EL (cell line): ENCODE measurements at places on chromosomes 5 and 9.

DNA sequence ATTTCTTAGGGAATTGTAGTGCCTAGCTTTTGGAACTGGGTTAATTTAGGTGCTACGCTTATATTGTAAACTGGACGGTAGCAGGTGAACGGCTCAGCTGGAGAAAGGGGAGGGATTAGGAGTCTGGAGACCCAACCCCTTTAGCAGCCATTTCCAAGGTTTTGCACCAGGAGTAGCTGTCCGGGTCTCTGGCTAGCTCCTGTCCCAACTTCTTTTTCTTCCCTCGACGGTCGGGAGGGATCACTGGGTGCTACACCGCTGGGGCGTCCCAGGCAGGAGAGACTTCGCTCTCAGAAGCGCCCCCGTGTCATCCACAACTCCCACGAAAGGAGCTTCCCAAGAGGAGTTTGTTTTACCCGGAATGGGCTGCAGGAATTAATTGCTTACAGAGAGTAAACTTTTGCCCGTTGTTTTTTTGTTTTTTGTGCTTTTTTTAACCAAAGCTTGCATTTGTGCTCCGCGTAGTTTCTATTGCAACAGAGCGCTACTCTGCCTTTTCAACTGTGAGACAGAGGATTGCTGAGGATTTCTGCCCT is 1640.9 kb upstream of the C9orf72 start:
- no peak for DNase-seq

DNA sequence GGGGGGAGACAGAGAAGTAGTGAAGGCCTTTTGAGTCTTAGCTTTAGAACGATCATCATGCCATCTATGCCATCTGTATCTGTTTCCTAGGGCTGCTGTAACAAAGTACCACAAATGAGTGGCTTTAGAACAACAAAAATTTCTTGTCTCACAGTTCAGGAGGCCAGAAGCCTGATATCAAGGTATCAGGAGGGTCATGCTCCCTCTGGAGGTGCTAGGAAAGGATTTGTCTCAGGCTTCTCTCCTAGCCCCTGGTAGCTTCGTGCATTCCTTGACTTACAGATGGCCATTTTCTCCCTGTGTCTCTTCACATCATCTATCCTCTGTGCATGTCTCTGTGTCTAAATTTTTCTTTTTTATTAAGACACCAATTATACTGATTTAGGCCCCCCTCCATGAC is 5.2 kb downstream of the CARD6 start:
- no peak for DNase-seq

DNA sequence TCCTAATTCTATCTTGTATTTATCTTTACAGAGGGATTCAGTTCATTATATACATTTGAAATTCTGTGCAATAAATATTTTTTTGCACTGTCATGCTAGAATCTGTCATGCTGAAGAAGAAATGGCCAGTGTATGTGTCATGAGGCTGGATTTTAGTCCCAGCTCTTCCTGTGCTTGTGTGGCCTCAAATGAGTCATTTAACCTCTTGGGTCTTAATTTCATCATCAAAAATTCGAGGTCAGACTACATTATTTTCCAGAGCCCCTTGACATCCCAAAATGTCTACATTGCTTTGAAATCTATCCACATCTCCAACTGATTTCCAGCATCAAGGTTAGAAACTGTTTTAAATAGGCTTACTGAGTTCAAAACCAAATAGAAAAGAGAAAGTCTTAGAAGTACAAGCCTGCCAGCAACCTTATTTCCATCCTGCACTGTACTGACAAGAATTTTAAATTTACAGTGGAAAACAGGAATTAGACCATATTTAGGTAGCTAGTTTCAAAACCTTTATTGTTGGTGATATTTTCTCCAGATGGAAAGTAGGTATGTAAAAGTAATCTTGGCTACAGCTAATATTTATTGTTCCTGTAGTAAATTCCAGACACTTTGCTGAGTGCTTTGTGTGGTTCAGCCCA is 96.7 kb upstream of the MAMDC2 start:
- DNase-seq = peak; percentile 93

DNA sequence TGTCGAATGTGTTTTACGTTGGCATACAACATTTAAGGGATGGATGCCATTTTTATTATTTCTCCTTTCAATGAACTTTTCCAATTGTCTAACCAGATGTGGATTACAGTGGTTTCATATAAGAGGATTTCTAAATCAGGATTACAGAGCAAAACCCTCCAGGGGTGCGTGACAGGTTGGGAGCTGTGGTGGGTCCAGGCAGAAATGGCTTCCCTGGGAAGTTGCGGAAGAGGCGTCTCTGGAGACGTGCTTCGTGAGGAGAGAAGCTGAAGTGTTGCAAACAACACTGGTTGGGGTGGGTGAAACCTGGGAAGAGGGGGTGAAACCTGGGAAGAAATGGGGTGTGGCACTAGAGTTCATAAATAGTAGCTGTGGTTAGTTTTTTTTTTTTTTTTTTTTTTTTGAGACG is 4.5 kb upstream of the RPL26L1 start:
- DNase-seq = no peak

- no peak for DNase-seq
Observed at GRCh38 chr5:141041427-141041785, 9.8 kb upstream of the PCDHB1 start.

- DNase-seq = peak; percentile 20
Observed at GRCh38 chr5:151743530-151743929, 14.9 kb downstream of the ATOX1 start.

GRCh38 chr5:21236971-21237427 is 1249.0 kb upstream of the CDH18 start:
- DNase-seq = no peak

DNA sequence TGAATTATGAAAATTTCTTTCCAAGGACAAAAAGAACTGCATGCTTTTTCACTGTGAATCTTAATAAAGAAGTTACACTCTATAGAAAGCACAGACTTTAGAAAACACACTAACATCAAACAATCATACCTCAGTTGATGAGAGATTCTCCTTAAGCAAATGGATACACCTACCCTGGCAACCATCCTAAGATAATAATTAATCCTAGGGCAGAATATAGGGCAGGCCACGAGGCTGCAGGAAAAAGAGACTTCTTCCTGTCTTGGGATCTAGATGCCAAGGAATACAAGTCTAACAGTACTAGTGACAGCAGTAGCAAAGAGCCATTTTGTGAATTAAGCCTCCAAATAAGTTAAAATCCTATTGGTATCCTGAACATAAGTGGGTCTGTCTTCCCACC is 395.4 kb downstream of the EFNA5 start:
- DNase-seq = no peak

GRCh38 chr9:34647651-34648050 is 1.2 kb downstream of the GALT start:
- no peak for DNase-seq

- DNase-seq = no peak
Observed at GRCh38 chr9:9498846-9499245, 1114.0 kb downstream of the PTPRD start.

- DNase-seq = no peak
Observed at GRCh38 chr9:18487611-18488010, 13.7 kb downstream of the ADAMTSL1 start.

DNA sequence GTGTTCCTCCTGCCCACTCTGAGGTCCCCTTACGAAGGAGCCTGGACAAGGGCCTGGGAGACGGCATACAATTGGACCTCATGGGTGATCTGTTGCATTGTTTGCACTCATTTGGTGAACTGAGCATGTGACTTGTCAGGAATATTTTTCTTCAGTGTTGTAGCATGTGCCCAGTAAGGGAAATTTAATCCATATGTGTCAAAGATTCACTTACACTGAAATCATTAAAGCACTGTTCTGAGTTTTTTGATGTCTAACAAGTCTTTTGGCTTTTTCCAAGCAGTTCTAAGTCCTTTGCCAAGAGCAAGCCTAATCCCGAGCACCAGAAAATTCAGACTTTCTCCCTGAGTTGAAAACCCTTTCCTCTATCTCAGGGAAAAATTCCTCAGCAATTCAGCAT is 61.6 kb upstream of the RPS23 start:
- DNase-seq = no peak

DNA sequence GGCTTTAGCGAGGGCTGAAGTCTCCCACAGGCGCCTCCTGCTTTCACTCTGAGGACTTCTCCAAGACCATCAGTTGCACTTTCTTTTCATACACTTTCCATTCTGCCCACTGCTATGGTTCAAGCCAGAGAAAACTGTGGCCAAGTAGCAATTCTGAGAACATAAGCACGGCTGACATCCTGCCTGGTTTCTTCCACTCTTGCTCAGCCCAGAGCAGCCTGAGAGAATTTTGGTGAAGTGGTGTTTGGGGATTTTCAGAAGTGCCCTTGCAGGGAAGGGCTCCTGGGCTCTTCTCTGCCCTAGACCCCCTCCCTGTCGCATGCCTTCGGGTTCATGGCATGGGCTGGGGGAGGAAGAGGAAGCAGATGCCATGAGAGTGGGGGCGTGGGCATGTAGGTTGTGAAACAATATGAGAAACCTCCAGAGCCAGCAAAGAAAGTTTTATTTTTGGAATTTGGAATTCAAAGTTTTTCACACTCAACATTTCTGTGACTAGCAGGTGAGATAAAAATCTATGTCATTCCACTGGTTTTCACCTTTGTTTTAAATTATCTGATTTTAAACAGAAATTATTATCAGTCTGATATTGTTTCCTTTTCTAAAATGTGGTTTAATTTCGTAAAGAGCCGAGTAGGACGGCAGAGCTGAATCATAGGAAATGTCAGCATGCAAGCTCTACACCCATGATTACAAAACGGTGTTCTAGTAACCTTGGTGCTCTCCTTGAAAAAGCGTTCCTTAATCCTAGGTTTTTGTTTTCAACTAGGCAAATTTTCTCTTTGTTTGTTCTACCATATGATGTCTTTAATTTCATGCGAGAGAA is 27.8 kb upstream of the TNFSF8 start:
- DNase-seq = no peak

DNA sequence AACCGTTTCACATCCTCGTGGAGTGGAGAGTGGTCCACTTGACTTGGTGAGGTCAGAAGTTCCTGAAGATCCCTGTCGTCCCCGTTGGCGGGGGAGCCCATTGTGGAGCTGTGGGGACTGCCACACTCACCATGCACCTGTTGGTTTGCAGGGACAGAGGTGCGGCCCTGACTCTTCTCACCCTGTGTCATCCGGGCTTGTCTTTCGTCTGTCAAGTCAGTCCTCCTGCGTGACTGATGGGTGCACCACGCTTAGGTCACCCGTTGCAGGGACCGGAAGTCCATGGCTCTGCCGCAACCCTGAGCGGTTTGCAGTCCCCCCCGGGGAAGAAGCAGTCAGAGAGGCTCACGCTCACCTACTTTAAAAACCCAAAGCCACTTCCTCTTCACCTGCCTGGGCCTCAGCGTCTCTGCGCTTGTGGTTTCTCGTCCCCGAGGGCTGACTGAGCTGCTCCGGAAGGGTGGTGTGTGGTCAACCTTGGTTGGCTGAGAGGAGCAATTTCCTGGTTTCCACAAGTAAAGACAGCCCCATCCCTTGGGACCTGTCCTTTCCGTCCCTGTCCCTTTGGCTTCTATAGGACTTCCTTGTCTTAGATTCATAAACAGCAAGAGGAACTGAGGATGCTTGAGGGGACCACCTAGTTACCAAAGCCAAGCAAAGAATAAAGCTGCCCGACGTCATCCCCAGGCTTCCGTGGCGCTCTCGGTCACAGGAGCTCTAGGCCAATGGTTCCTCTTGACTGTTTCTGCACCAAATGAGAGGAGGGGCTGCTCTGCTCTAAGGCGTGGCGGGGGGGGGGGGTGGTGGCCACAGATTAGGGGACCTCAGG is 53.2 kb downstream of the USP20 start:
- no peak for DNase-seq

- DNase-seq = peak; percentile 82
Observed at GRCh38 chr5:177300236-177300880, 3.2 kb downstream of the RAB24 start.

- DNase-seq = no peak
Observed at GRCh38 chr9:14140096-14140697, 173.7 kb downstream of the NFIB start.

DNA sequence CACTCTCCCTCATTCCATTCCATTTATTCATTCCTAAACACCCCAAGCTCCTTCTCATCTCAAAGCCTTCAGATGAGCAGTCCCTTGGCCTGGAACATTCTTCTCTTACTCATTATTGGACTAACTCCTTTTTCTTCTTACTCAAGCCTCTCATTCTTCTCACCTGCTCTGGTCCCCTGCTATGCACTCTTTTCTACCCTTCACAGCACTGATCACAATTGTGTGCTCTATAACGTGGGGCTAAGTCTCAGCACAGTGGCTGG is 212.4 kb downstream of the MAPKAP1 start:
- peak; percentile 77 for DNase-seq

GRCh38 chr5:107857785-107858184 is 187.0 kb upstream of the EFNA5 start:
- DNase-seq = no peak

- no peak for DNase-seq
Observed at GRCh38 chr5:11683666-11684065, 220.6 kb downstream of the CTNND2 start.

- no peak for DNase-seq
Observed at GRCh38 chr5:12354686-12355085, 450.4 kb upstream of the CTNND2 start.

DNA sequence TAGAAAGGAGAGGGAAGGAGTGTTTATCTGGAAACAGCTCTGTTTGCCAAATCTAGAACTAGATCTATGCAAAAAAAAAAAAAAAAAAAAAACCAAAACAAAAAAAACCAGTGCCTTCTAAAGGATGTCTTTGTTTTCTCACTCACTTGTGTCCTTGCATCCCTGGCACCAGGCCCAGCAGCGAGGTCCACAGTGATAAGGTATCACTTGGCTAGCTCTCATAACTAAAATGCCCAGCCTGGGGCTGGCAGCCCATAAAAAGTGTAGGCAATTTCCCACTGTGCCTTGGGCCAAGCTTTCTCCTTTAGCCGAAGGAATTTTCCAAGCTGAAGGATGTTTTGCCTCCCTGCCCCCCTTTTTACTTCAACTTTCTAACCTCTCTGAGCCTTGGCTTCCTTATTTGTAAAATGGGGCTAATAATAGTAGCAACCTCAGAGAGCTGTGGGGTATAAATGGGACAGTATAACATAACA is 20.8 kb downstream of the RGS3 start:
- DNase-seq = peak; percentile 32

DNA sequence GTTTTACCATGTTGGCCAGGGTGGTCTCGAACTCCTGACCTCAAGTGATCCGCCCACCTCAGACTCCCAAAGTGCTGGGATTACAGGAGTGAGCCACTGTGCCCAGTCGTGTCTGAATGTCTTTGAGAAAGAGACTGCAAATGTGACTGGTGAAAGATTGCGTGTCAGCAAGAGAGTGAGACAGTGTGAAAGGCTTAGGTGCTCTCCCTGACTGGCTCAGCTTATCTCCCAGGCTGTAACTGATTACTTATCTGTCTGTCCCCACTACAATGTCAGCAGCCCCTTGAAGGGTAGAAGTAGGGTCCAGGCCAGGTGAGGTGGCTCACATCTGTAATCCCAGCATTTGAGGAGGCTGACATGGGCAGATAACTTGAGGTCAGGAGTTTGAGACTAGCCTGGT is 3.4 kb upstream of the FGFR4 start:
- DNase-seq = no peak

DNA sequence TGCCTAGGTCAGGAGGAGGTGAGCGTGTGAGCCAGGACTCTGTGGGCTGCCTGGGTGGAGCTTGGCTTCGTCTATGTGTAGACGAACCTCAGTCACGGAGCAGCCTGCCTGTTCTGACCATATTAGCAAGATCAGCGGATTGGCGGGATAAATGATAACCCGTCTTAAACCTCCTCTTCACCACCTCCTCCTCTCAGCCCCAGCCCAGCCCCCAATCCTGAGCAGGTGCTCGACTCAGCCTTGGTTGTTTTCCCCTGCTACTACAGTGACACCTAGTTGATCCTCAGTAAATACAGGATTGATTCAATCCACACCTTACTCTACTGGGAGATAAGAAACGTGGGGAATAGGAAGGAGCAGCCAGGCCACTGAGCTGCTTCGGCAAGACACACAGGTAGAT is 286.1 kb downstream of the IRX2 start:
- DNase-seq = no peak
